ENCODE measurements at places on chromosomes 4 and X. TPM values are rescaled to one million over a fixed set of nuclear protein-coding genes. Genes with fewer than 3 reads are reported as not detected.

GRCh38 chr4:120056246-120056645, 10.4 kb downstream of the MAD2L1 start:
- no peak for DNase-seq

- no peak for DNase-seq
Measured at GRCh38 chr4:6115746-6116586, 84.4 kb downstream of the JAKMIP1 start.

DNA sequence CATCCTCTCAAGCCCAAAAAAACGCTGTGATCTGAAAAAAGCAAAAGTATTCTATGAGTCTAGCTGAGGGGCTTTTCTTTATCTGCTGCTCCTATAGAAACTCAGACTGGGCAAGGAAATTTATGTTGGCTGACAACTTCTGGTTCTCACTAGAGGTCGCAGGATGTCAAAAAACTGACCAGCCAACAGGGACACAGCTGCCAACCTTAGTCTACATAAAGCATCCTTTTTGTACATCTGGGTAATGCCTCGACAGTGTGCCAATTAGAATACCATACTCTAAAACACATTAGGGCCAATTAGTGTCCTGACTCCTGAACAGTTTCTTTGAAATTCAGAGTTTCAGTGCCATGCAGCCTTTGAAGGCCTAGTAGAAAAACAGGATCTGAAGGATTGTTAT, 8.8 kb upstream of the TLL1 start:
- DNase-seq: no peak

DNA sequence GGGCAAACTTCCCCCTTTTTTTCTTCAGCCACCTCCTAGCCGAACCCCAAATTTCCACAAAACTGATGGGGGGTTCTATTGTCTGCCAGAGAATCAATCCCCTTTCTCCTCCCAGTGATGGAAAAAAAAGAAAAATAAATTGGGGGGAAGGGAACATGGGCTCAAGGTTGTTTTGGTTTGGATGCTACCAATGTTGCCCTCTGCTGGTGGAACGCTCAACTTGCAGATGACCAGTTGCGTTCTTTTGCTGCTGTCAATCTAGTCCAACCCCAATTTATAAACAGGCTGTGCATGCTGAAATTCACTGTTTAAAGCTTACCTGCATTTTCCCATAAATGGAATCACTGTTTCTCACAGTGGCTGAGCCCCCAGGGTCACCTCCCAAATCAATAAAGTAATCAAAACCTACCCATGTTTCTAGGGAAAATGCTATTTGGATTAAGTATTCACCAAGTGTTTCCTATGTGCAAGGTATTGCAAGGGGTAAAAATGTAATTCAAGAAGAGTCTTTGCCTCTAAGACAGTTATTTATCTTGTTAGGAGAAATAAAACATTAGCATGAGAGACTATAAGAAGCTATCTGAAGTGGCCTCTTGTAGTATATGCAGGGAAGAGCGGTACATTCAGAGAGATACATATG, 116.7 kb upstream of the TMEM164 start:
- DNase-seq: no peak

GRCh38 chrX:137743414-137743813, 177.5 kb downstream of the ZIC3 start:
- DNase-seq: no peak

- DNase-seq: no peak
Measured at GRCh38 chr4:1599026-1599481, 85.1 kb downstream of the FAM53A start.

The SLC25A43 gene
- total RNA-seq: 15.0 TPM

The TMSB15B gene
- total RNA-seq: 32.8 TPM

The SLC25A4 gene
- total RNA-seq: 25.0 TPM

The HS6ST2 gene
- 10.5 TPM for total RNA-seq

The PAGE4 gene
- not detected for total RNA-seq

The PPARGC1A gene
- total RNA-seq: 1.4 TPM

Data from epithelial cell of proximal tubule (primary cell).